NCI-H510A treated with DMSO at 0.1 percent for 48 hours (cell line): ENCODE measurements at places on chromosomes 4 and X.

GRCh38 chr4:33107814-33108213, 2387.6 kb downstream of the PCDH7 start:
- DNase-seq = no peak

- DNase-seq = no peak
Observed at GRCh38 chr4:113759696-113760093, 1.8 kb downstream of the CAMK2D start.

DNA sequence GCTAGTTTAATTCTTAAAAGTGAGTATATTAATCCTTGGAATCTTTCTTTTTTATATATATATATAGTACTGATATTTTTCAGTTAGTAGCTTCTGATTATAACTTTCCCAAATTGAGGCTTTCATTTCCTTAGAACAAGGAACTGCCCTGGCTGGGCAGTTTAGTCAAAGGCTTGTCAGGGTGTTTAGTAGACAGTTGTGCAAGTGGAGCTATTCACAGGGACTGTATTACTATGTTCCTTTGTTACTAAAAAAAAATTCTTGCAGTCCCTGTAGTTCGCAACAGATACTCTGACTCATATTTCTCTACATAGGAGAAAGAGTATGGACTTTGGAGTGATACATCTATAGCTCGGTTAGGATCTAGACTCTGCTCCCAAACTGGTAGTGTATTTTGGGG, 20.8 kb downstream of the USO1 start:
- DNase-seq = no peak

- DNase-seq = no peak
Observed at GRCh38 chr4:167893531-167893930, 198.8 kb upstream of the ANXA10 start.

DNA sequence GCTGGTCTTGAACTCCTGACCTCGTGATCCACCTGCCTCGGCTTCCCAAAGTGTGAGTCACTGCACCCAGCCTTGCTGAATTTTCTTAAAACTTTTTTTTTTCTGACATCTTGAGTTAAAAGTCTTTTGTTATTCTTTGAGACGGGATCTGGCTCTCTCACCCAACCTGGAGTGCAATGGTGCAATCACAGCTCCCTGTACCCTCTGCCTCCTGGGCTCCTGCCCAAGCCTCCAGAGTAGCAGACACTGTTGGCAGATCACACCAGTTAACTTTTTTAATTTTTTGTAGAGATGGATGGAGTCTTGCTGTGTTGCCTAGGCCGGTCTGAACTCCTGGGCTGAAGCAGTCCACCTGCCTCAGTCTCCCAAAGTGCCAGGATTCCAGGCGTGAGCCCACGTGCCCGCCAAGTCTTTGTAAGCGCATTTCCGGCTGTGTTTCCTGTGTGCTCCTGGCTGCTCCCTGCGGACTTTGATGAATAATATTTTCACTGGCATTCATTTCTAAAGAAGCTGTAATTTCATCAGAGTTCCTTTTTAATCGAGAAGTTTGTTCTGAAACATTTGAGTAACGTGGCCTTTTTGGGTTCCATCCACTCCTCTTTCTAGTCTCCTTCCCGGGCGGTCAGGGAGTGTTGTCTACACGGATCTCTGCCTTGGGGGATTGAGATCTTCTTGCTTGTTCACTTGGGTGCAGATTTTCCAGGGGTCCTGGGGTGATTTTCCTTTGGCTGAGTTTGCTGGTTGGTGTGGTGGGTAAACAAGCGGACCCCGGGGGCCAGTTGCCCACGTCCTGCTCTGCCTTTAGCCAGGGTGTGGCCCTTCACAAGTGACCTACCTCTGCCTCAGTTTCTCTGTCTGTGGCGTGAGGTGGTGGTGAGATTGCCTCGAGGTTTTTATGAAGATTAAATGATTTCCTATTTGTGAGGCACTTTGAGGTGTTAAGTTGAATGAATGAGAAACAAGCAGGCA, 44.4 kb downstream of the PCGF3 start:
- no peak for DNase-seq

GRCh38 chr4:41477181-41477905, 60.6 kb upstream of the LIMCH1 start:
- no peak for DNase-seq

DNA sequence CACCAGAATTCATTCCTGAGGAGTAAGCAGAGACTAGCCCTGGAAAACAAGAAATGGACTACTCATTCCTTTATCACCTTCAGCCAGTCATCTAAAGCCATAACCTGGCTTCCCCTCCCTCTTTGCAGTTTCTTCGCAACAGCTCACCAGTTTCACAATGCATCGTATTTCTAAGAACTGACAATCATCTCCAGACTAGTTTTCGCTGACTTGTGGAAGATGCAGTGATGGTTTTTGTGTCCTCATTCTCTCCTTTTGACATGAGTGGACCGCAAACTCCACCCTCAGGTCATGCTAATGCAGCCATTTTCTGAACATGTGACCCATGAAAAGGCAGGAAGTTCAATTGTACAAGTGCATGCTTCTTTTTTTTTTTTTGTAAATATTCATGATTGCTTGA, 1203.5 kb downstream of the PCDH7 start:
- DNase-seq = no peak

DNA sequence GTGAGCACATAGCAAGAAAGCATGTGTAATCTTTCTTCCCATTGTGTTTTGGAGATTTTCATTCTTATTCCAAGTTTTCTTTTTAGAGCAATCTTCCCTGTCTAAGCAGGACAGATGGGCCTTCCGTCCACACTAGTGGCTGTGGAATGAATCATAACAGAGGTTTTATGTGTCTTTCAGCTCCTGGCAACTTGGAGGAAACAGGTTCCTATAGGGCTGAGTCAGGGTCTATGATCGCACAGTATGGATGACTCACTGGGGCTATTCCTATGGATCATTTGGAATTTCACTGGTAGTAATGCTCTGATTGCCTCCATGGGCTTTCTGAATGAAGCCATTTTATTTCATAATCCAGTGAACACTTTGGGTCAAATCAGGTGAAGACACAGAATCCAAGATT, 51.8 kb upstream of the CBLL2 start:
- no peak for DNase-seq

GRCh38 chr4:10441512-10441911, 15.7 kb downstream of the ZNF518B start:
- DNase-seq = no peak

DNA sequence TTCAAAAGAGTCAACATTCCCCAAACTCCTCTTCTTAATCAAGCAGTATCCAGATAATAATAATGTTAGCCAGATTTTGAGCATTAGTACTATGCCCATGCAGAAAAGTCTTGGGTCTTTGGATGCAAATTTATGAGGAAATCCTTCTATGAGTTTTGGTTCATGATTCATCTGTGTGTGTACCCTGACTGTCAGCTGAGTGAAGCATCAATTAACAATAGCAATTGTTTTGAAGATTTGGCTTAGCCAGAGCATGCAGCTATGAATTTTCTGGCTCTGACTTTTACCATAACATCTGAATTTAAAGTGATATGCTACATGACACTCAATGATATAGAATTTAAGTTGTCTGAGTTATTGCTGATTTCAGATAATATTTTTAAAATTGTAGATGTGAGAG, 145.8 kb downstream of the KLHL4 start:
- no peak for DNase-seq

- DNase-seq = no peak
Observed at GRCh38 chrX:17788439-17788838, 51.1 kb downstream of the SCML1 start.

- DNase-seq = no peak
Observed at GRCh38 chr4:137749466-137749865, 217.2 kb upstream of the PCDH18 start.

GRCh38 chrX:120755066-120755846, 120.4 kb downstream of the CT47B1 start:
- DNase-seq = peak; percentile 52

- DNase-seq = no peak
Observed at GRCh38 chrX:95628796-95629195, 1055.8 kb upstream of the DIAPH2 start.

GRCh38 chr4:110610620-110610939, 12.3 kb downstream of the PITX2 start:
- DNase-seq = no peak

GRCh38 chr4:54942721-54943120, 182.7 kb downstream of the KDR start:
- DNase-seq = no peak

GRCh38 chr4:6152869-6153705, 47.3 kb downstream of the JAKMIP1 start:
- no peak for DNase-seq

- DNase-seq = peak; percentile 17
Observed at GRCh38 chr4:82851885-82852750, 38.8 kb downstream of the SEC31A start.

GRCh38 chr4:22978656-22979055, 285.9 kb downstream of the GBA3 start:
- DNase-seq = no peak

- no peak for DNase-seq
Observed at GRCh38 chr4:27844376-27844775, 983.7 kb downstream of the STIM2 start.

DNA sequence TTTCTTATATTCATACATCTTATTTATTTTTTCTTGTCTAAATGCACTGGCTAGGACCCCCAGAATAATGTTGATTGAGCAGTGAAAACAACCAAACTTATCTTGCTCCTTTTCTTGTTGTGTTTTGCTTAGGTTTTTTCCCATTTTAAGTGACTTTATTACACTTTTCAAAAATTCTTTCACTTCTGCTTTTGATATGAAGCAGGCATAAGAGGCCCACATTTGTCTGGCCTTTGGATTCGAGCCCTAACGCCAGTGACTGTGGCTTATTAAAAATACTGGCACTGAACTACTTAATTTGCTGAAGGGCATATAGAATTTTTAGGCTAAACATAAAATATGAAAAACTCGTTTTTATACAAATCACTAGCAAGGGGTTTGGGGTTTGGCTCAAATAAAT, 197.0 kb downstream of the ASB9 start:
- no peak for DNase-seq

- DNase-seq = no peak
Observed at GRCh38 chr4:62930884-62931283, 1478.4 kb downstream of the TECRL start.

- no peak for DNase-seq
Observed at GRCh38 chr4:51906167-51906958, 63.4 kb downstream of the DCUN1D4 start.

DNA sequence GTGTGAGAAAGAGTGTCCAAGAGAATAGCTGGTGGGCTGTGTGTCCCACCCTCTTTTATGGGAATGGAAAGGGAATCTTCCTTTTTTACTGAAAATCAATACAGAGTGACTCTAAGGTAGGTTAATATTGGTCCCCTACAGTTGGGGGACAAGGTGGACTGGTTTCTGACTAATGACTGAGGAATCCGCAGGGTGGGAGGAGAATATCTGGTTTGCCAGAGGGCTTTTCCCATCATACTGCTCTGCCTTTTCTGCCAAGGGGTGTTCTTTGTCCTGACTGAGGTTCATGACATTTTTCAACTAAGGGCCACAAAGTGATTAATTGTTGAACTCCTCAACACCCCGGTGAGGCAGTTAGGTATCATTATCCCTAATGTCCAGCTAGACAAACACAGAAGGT, 261.6 kb downstream of the SPATA18 start:
- no peak for DNase-seq

- DNase-seq = no peak
Observed at GRCh38 chr4:110798687-110799086, 175.8 kb upstream of the PITX2 start.

GRCh38 chr4:34733185-34733941, 1511.0 kb downstream of the ARAP2 start:
- DNase-seq = no peak

DNA sequence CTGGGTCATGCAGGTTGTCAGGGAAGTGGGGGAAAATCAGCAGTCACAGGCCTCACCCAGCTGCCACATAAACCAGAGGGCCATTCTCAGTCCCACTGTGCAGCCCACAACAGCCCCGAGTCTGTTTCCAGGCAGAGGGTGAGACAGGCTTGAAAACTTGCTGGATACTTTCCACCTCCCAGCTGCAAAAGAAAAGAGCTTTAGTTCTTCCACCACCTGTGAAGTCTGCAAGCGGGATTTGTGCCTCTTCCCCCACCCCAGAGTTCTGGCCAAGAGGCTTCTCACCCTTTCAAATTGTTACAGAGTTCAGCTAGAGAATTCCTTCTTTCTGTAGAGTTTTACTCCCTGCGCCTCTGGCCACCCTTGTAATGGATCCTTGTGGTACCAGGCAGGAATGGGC, 115.5 kb upstream of the ZDHHC15 start:
- no peak for DNase-seq

DNA sequence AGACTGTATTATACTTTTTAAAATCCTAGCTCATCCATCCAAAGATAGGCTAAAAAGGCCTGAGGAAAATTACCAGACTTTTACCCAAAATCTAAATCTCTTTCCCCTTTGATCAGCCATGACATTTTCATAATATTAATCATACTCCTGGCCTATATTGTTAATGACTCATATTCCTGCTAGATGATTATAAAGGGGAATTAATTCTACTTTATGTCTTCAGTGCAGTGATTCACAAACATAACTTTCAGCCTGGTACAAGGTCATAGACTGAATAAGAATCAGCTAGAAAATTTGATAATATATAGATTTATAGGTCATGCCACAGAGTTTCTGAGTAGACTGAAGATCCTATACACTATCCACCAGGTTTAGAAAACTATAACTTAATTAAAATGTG, 1905.4 kb downstream of the C4orf33 start:
- DNase-seq = no peak

DNA sequence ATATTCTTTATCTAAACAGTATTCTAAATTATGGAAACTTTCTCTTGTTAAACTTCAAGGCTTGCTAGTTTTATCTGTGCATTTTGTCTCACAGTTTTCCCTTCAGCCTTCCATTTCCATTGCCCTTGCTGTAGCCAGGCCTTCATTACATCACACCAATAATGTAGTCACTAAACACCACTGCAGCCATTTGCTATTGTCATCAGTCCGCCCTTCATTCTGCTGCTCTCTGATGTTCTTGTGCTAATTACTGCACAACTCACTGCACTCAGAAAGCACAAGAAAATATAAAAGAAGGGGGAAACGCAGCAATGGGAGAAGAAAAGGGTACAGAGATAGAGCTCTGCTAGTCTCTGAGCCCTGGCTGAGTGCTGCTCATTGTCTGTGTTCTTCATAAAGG, 239.6 kb upstream of the FSTL5 start:
- DNase-seq = no peak

GRCh38 chr4:56640621-56641493, 40.2 kb downstream of the HOPX start:
- DNase-seq = no peak

GRCh38 chrX:47587906-47588735, 5.9 kb downstream of the TIMP1 start:
- DNase-seq = no peak

- DNase-seq = no peak
Observed at GRCh38 chr4:159434114-159434870, 331.4 kb downstream of the RAPGEF2 start.
